ENCODE measurements at places on chromosomes 12 and 14.

GRCh38 chr12:63862187-63862968, 17.9 kb downstream of the SRGAP1 start:
- DNase-seq: no peak

DNA sequence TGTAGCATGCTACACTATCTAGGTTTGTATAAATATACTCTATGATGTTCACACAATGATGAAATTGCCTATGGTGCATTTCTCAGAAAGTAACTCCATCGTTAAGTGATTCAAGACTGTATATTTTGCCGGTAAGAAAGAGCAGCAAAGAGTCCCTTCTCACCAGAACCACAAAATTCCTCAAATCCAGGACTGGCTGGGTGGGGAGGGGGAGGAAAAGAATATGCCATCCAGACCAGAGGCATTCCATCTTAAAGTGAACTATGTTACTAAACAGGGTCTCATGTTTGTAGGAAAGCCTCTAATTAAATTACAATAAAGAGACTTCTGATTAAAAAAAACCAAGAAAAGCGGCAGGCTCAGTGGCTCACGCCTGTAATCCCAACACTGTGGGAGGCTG, 11.5 kb downstream of the UBE2N start:
- no peak for DNase-seq

DNA sequence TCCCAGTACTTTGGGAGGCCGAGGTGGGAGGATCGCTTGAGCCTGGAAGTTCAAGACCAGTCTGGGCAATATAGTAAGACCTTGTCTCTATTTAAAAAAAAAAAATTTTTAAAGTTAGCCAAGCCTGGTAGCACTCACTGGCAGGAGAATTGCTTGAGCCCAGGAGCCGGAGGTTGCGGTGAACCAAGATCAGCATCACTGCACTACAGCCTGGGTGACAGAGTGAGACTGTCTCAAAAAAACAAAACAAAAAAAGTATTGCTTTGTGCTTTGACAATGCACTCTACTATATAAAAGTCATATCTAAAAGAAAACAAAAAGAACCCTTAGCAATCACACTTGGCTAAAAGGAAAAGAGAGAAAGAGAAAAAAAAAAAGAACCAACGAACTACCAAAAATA, 26.8 kb downstream of the GNPTAB start:
- DNase-seq: no peak

DNA sequence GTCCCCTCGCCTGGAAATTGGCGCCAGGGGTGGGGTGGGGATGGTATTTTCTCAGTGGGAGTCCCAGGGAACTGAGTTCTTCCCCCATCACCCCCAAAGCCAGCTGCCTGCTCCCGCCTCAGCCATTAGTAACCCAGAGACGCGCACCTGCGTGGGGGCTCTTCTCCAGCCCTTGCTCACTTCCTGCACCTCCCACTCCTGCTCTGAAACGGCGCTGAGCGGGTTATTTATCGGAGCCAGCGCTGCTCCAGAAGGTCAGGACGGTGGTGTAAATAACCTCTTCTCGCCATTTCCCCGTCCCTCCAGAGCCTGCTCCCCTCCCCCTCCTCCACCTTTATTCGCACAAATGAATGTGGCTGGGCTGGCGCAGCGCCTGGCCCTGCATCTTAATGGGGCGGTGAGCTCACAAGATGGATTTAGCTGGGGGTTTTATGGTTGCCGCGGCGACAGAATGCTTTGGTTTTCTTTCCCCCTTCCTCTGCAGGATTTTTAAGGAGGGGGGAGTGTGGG, 12.2 kb downstream of the GPR84 start:
- no peak for DNase-seq

DNA sequence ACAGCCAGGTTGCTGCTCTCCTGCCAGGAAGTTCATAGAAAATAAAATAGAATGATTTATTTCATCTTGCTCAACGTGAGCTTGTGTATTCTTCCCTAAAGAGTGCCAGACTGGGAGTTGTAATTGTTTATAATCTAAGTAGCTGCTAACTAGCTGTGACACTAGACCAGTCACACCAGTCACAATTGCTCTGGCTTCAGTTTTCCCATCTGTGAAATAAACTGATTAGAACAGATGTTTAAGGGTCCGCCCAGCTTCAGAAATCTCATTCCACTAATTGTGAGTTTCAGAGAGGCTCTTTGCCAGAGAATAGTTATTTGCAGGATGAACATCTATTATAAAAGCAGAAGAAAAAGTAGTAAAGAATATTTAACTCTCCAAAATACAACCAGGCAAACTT, 55.6 kb upstream of the ZDHHC17 start:
- DNase-seq: no peak

DNA sequence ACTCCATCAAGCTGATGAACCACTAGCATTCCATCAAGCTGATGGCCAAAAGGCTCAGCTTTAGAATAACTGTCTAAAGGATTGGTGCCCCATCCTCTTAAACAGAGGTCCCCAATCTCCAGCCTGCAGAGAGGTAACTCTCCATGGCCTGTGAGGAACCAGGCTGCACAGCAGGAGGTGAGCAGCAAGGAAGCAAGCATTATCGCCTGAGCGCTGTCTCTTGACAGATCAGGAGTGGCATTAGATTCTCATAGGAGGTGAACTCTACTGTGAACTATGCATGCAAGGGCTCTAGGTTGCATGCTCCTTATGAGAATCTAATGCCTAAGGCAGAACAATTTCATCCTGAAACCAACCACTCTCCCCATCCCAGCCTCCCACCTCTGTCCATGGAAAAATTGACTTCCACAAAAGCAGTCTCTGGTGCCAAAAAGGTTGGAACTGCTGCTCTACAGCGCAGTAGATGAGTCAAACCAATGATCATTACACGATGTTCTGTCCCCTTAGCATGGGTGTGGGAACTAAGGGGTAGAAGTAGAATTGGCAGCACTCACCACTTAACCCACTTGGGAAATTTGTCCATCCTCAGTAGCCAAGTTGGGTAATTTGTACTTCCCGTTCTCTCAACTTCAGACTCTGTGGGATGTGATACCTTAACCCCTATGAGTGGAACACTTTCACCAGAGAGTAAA, 66.9 kb downstream of the ANKS1B start:
- DNase-seq: no peak

DNA sequence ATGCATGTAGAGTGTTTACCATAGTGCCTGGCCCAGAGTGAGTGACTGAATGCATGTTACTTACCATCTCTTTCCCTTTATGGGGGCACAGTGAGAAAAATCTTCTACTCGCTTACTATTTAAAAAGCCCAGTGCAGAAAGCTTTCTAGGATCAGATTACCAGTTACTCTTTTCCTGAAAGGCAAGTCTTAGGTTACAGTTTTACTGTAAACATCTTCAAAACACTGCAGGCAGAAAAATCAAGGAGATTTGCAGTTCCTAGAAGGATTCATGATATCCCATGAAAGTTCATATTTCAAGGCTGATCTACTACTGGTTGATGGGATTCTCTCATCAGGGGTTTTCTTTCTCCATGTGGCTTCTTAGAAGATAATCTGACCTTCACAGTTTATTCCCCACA, 29.3 kb upstream of the DAAM1 start:
- DNase-seq: no peak

GRCh38 chr14:70585231-70585630, 15.2 kb downstream of the MED6 start:
- peak; percentile 38 for DNase-seq

GRCh38 chr12:104693493-104693892, 236.7 kb downstream of the CHST11 start:
- no peak for DNase-seq

DNA sequence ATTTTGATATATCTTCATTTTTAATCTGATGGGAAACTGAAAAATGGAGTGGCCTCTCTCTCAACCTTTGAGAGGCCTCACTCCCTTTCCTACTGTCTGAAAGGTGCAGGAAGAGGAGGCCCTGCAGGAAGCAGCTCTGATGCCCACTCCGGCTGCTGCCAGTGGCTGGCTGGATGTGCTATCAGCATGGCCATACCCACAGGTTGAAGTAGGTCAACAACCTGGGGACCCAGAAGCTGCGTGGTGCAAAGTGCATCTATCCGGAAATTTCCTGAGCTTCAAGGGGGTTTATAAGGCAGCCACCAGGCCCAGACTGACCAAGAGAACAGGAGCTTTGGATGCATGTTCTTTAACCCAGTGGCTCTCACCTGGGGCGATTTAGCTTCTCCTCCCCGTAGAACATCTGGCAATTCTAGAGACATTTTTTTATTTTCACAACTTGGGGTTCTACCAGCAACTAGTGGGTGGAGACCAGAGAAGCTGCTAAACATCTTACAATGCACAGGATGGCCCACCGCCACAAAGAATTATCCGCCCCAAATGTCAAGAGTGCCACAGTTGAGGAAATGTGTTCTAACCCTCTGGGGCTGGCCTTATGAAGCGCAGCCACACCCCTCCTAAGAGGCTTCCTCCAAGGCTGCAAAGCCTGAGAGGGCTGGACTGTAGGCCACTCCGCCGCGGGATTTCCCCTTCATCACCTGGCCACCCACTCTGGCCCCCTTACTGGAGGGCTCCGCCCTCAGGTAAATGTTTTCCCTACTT, 8.2 kb upstream of the BATF start:
- no peak for DNase-seq

DNA sequence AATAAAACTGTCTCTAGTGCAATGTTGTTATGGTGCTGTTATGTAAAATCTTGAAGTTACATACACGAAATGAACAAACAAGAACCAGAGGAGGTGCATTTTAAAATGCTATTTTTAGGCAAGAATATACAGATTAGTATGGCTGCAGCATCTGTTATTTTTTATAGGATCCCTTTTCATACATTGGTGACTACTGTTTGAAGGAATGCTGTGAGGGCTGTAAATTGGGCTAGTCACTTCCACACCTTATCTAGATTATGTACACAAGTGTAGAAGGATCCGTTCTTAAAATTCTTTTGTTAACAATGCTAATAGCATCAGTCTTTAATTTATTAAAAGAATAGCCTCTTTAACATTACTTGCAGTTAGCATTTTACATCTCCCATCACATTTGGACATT, 284.3 kb upstream of the MDGA2 start:
- no peak for DNase-seq

DNA sequence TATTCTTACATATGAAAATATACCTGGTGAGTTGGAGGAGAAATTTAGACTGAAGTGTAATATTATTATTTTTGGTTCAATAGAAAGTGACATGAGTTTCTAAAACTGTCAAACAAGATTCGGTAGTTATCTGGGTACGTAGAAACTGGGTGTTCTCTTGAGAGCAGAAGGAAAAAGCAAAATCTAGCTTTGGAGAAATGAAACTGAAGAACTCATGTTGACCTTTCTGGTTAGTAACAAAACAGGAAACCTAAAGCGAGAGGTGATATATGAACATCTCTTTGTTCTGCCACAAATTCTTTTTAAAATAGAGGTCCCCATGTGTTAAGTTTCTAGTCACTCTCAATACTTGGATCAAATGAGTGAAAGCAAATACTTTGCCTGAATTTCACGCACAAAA, 401.7 kb downstream of the TRHDE start:
- DNase-seq: peak; percentile 30

GRCh38 chr14:85520581-85520980, 9.4 kb upstream of the FLRT2 start:
- DNase-seq: no peak

- peak; percentile 66 for DNase-seq
Observed at GRCh38 chr12:132523576-132524331, 33.8 kb downstream of the FBRSL1 start.

GRCh38 chr14:104776961-104777807, 18.4 kb downstream of the AKT1 start:
- DNase-seq: no peak

DNA sequence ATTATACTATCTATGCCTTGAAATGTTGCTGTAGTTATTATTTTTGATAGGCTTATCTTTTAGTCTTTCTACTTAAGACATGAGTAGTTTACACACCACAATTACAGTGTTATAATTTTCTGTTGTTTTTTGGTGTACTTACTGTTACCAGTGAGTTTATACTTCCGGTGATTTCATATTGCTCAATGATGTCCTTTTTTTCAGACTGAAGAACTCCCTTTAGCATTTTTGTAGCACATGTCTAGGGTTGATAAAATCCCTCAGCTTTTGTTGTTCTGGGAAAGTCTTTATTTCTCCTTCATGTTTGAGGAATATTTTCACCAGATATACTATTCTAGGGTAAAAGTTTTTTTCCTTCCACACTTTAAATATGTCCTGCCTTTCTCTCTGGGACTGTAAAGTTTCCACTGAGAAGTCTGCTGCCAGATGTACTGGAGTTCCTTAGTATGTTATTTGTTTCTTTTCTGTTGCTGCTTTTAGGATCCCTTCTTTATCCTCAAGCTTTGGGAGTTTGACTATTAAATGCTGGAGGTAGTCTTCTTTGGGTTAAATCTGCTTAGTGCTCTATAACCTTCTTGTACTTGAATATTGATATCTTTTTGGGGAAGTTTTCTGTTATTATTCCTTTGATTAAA, 41.5 kb upstream of the FERMT2 start:
- no peak for DNase-seq

DNA sequence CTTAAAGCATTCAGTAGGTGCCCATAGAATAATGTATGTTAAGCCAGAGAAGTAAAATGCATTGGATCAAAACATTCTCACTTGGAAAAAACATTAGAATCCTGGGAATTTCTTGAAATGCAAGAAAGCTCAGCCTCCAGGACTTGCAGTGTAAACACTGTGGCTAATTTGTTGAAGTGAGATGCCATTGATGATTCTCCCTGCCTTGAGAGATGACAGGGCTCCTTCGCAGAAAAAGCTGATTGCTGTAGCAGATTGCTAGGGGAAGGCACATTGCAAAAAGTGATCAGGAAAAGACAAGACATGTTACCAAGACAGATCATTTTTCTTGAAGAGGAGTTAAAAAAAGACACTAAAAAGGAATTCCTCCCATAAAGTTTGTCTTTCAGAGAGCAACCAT, 204.2 kb upstream of the HMGA2 start:
- DNase-seq: no peak

DNA sequence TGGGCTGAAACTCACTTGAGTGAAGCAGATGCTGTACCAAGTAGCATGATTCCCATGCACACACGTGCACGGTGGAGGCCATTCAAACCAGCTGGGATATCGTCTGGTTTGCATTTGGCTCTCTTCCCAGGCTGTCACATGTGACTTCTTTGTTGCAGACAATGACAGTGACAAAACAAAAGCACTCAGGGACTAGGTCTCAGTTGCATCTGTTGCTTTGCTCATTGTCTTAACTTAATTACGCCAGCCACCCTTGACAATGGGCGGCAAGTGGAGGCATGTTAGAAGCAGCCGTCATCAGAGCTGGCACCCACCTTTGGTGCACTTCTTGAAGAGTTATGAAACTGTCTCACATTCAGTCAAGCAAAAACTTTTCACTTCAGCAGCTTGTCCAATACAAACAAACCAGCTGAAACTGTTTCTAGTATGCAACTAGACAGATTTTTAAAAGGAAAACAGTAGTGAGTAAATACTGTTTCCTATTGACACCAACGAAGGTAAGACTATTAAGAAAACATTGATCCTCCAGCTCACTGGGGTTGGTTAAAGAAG, 74.3 kb downstream of the IGF1 start:
- no peak for DNase-seq

- DNase-seq: no peak
Observed at GRCh38 chr12:32197421-32197820, 90.8 kb downstream of the BICD1 start.
